ENCODE measurements at places on chromosomes 4 and X.

DNA sequence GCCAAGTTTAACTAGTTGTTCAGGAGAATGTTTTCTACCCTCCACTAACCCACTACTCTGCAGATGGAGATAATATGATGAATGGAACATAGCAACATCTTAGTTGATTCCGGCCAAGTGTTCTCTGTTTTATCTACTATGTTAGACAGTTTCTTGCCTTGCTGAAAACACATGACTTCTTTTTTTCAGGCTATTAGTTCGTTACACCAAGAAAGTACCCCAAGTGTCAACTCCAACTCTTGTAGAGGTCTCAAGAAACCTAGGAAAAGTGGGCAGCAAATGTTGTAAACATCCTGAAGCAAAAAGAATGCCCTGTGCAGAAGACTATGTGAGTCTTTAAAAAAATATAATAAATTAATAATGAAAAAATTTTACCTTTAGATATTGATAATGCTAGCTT lies 13.3 kb downstream of the ALB start:
- DNase-seq, result no peak

DNA sequence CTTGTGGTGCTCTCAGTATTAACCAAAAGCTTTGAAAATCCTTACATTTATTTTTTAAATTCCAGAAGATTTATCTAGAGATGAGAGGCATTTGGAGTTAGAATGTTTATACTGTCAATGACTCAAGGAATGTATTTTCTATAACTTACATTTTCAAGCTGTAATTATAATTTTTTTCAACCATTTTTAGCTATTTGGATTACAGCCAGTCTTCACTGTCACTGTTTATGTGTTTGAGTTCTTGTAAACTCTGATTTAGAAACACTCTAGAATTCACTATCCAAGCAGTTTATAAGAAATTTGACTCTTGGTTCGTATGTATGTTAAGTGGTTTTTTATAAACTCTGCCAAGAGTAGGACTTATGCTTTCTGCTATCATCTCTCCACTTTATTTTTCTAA lies 36.7 kb upstream of the GUCY1A1 start:
- DNase-seq, result no peak

DNA sequence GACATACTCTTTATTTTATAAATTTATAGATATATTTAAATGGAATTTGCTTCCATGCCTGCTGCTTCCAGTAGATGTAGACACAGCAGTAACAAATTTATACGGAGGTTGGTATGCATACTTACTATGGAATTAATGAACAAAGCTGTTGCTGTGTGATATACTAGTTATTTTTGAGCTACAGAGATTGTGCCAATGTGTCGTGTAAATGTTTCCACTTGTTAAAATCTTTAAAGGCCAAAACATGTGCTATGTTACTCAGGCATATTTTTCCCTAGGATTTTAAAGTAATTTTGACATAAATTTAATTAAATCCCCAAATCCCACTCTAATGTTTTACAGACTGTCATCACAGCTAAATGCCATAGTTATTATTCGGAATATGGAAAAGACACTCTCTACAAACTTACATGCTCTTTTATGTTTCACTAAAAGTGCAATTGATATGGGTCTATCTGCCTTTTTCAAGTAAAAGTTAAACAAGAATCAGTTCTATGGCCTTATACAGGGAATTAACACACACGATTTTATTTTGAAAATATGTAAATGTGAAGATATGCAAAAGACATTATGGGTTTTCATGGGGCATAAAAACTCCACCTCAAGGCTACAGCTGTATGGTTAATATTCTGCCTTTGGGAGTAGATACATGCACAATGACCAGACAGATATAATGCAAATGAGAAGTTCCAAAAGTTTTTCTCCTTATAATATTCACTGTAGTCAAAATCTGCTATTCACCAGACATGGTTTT lies 256.8 kb downstream of the FSTL5 start:
- DNase-seq, result no peak

DNA sequence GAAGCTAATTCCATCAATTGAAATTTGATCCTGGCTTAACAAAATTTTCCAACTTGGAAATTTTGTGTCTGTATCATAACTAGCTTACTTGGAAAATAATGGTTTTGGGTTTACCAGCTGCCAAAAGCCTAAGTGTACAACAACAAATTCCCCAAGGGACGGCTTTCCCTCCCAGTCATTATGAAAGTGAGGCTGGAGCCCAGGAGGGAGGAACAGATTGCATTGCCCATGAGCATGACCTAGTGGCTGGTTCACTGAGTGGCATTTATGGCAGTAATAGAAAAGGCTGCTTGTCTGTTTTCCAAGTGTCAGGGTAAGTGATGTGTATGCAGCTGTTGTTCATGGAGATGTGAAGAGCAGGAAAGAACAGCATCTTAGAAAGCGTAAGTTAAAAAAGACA lies 70.8 kb upstream of the HHIP start:
- DNase-seq, result no peak

GRCh38 chr4:102541697-102542096 lies 40.5 kb downstream of the NFKB1 start:
- DNase-seq, result no peak

GRCh38 chr4:138919094-138919936 lies 96.3 kb upstream of the NOCT start:
- peak; percentile 39 for DNase-seq

Data from stimulated activated CD4-positive, alpha-beta T cell treated with anti-CD3 and anti-CD28 coated beads, Interleukin-4, amount 100 ng/mL, for 4 hours (primary cell).